ENCODE measurements at places on chromosomes 2 and 18. TPM values are rescaled to one million over a fixed set of nuclear protein-coding genes. Genes with fewer than 3 reads are reported as not detected.

- H3K4me1 ChIP-seq, result no peaks in the 10 kb centered on the region
- H3K27ac ChIP-seq, result no peak overlapping the region
- H3K4me3 ChIP-seq, result no peak overlapping the region
- no peaks in the 10 kb centered on the region for H3K27me3 ChIP-seq
- H3K36me3 ChIP-seq, result no peaks in the 10 kb centered on the region
- no peak for DNase-seq
Observed at GRCh38 chr18:40841467-40841866, 1113.6 kb upstream of the PIK3C3 start.

DNA sequence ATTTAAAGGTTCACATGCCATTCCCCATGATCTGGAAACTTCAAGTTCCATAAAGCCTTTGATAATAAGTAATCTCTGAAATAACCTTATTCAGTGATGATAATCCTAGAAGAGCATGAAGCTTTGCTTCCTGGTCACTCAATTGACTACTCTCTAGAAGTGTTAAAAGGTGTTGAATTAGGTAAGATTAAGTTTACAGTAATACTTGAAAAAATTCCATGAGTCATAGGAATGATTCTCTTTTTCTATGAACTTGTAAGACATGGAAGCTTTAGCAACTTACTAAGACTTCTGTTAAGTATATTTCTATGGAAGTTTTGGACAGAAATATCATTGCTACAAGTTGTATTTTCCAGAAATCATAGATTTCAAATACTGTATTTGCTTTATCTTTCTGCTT, 100.6 kb downstream of the MYO1B start:
- no peaks in the 10 kb centered on the region for H3K27me3 ChIP-seq
- no peak for DNase-seq
- no peaks in the 10 kb centered on the region for H3K36me3 ChIP-seq
- H3K4me1 ChIP-seq, result no peaks in the 10 kb centered on the region

DNA sequence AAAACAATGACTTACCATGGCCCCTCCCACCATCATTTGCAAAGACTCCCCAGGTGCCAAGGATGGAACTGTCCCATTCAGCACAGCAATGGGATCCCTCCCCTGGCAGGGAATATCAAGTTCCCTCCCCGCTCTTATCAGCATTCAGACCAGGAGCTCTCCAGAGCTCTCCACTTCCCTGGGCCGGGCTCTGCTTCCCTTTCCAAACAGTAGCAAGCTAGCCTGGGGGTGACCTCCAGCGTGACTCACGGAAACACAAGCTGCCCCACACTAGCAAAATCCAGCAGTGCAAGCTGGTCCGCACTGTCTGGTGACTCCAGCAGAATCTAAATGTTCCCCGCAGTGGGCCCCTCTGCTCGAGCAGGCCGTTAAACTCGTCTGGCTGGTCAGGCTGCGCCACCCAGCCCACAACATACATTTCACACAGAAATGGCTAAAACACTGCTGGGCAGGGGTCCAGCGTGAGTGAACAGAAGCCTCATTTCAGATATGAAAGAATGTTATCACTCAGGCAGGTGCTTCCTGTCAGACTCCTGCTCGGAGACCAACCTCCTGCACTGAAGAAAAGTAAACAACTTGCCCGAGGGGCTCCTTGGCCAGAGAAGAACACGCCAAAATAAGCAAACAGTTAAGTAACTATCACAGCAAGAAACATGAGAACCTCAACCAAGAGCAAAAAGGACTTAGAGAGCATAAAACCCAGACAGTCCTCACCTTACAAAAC, 33.9 kb downstream of the STAT1 start:
- DNase-seq, result no peak
- H3K36me3 ChIP-seq, result peaks cover 92% of the 10 kb centered on the region
- H3K4me1 ChIP-seq, result peaks cover 89% of the 10 kb centered on the region
- H3K4me3 ChIP-seq, result no peak overlapping the region
- no peaks in the 10 kb centered on the region for H3K27me3 ChIP-seq

DNA sequence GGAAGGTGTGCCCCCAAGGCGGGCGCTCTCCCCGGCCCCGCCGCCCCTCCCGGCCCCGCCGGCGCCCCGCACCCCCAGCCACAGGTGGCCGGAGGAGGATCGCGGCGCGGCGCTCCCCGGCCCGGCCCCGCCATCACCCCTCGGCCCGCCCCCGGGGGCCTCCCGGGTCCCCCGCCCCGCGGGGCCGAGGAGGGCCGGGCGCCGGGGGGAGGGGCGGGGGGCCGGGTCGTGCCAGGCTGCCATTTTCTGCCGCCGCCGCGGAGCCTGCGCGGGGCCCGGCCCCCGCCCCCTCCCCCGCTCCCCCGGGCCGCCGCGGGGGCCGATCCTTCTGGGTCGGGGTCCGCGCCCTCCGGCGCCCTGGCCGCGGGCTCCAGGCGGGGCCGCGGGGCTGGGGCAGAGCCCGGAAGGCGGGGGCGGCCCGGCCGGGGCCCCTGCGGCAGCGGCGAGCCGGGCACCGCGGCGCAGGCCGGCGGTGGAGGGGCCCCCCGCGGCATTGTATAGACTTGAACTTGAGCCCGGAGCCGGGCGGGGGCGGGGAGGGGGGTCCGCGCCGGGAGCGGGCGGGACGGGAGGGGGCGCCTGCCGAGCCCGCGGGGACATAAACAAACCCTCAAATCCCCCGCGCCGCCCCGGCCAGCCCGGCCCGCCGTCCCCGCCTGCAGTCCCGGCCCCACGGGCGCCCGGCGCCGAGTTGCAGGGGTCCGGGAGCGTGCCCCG, 556 bp downstream of the DNMT3A start:
- H3K4me3 ChIP-seq, result no peak overlapping the region
- no peaks in the 10 kb centered on the region for H3K27me3 ChIP-seq
- no peak for DNase-seq
- H3K27ac ChIP-seq, result no peak overlapping the region

GRCh38 chr18:68267583-68267982, 447.3 kb downstream of the TMX3 start:
- H3K36me3 ChIP-seq, result no peaks in the 10 kb centered on the region
- no peak for DNase-seq
- no peak overlapping the region for H3K27ac ChIP-seq
- H3K4me3 ChIP-seq, result no peak overlapping the region

GRCh38 chr2:173205375-173205774, 129.7 kb downstream of the MAP3K20 start:
- H3K27me3 ChIP-seq, result no peaks in the 10 kb centered on the region
- no peak for DNase-seq
- H3K27ac ChIP-seq, result no peak overlapping the region
- peaks cover 1% of the 10 kb centered on the region for H3K36me3 ChIP-seq
- H3K4me3 ChIP-seq, result no peak overlapping the region

DNA sequence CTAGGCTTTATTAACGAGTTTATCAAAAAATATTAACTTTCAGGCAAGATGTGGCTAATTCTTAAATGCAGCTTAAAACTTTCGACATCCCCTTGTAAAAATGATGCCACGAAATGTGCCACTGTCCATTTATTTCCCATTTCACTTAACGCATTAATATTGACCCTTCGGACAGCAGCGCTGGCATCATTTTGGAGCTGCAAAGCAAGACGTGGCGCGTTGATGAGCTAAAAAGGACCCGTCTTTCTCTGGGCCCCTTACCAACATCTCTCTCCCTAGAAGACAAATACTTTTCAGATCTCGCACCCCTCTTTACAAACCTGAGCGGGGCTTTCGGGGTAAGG, 367.9 kb downstream of the MTX2 start:
- peaks cover 2% of the 10 kb centered on the region for H3K4me1 ChIP-seq
- no peak overlapping the region for H3K27ac ChIP-seq
- H3K36me3 ChIP-seq, result no peaks in the 10 kb centered on the region
- H3K27me3 ChIP-seq, result peaks cover 71% of the 10 kb centered on the region
- DNase-seq, result no peak

DNA sequence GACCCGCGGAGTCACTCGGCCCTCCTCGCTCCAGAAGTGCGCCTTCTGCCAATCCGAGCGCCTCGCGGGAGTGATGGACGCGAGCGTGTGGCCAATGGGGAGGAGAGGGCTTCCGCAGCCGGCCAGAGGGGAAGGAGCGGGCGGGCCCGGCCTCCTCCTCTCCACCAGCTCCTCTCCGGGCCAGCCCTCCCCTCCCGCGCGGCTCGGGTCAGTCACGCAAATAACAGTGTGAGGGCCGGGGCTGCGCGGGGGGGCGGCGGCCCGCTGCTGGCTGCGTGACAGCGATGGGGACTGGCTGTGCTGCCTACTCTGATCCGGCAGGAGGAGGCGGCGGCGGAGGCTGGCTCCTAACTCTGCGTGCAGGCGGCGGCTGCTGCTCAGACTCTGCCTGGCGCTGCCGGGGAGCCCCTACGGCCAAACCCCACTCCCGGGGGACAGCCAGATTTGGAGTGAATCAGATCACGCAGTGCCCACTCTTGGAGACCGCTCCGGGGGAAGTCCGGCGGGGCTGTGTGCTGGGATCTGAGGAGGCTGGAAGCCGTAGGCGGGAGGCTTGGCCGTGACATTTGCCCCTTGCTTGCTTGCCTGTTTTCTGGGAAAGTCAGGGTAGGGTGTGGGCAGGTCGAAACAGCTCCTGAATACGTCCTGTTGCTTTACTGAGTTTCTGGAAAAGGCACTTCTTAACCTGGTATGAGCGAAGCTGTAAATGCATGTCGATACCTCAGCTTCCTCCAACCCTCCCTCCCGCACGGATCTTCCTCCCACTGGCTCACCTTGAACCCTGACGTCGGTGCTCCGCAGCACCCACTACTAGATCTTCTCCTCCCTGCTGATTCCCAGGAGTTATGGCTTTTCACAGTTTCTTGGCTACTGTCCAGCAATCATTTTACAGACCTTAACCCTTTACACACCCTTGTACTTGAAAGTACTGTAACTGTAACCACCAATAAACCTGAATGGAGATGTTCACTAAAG, 97.9 kb upstream of the SERTAD2 start:
- H3K27me3 ChIP-seq, result no peaks in the 10 kb centered on the region
- peak overlapping the region; percentile 98 for H3K4me3 ChIP-seq
- no peaks in the 10 kb centered on the region for H3K36me3 ChIP-seq
- DNase-seq, result peak; percentile 30
- peak overlapping the region; percentile 98 for H3K27ac ChIP-seq

GRCh38 chr2:166765141-166765540, 123.1 kb upstream of the XIRP2 start:
- no peak overlapping the region for H3K4me3 ChIP-seq
- H3K4me1 ChIP-seq, result no peaks in the 10 kb centered on the region
- H3K27me3 ChIP-seq, result no peaks in the 10 kb centered on the region
- H3K27ac ChIP-seq, result no peak overlapping the region
- DNase-seq, result no peak
- H3K36me3 ChIP-seq, result no peaks in the 10 kb centered on the region

- no peaks in the 10 kb centered on the region for H3K27me3 ChIP-seq
- no peak for DNase-seq
- no peaks in the 10 kb centered on the region for H3K36me3 ChIP-seq
- H3K4me3 ChIP-seq, result no peak overlapping the region
- H3K4me1 ChIP-seq, result no peaks in the 10 kb centered on the region
Observed at GRCh38 chr18:58057291-58057965, 13.4 kb downstream of the NEDD4L start.

DNA sequence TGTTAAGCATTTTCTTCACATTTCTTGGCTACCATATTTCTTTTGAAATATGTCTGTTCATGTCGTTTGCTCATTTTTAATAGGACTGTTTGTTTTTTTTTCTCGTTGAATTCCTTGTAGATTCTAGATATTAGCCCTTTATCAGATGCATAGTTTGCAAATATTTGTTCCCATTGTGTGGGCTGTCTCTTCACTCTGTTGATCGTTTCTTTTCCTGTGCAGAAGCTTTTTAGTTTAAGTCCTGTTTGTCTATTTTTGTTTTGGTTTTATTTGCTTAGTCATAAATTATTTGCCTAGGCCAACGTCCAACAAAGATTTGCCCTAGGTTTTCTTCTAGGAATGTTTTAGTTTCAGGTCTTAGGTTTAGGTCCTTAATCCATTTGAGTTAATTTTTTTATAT, 1494.7 kb downstream of the SUCLG1 start:
- no peaks in the 10 kb centered on the region for H3K4me1 ChIP-seq
- no peak overlapping the region for H3K27ac ChIP-seq
- no peaks in the 10 kb centered on the region for H3K27me3 ChIP-seq
- H3K36me3 ChIP-seq, result no peaks in the 10 kb centered on the region
- DNase-seq, result no peak

GRCh38 chr18:54829856-54830255, 1.6 kb downstream of the RAB27B start:
- DNase-seq, result no peak
- H3K27me3 ChIP-seq, result peaks cover 6% of the 10 kb centered on the region
- peaks cover 24% of the 10 kb centered on the region for H3K4me1 ChIP-seq

- DNase-seq, result no peak
- H3K4me3 ChIP-seq, result no peak overlapping the region
- H3K36me3 ChIP-seq, result no peaks in the 10 kb centered on the region
Observed at GRCh38 chr2:5932556-5933469, 240.6 kb downstream of the SOX11 start.

GRCh38 chr2:16653799-16654198, 11.8 kb downstream of the CYRIA start:
- no peaks in the 10 kb centered on the region for H3K4me1 ChIP-seq
- no peaks in the 10 kb centered on the region for H3K36me3 ChIP-seq
- H3K4me3 ChIP-seq, result no peak overlapping the region
- no peak overlapping the region for H3K27ac ChIP-seq
- peaks cover 2% of the 10 kb centered on the region for H3K27me3 ChIP-seq

GRCh38 chr2:238060096-238060541, 682 bp upstream of the SCLY start:
- peak overlapping the region; percentile 83 for H3K4me3 ChIP-seq
- peaks cover 16% of the 10 kb centered on the region for H3K36me3 ChIP-seq
- peak; percentile 9 for DNase-seq
- peak overlapping the region; percentile 87 for H3K27ac ChIP-seq

GRCh38 chr18:59842947-59843346, 56.8 kb upstream of the PMAIP1 start:
- no peak overlapping the region for H3K4me3 ChIP-seq
- no peak overlapping the region for H3K27ac ChIP-seq
- DNase-seq, result no peak

DNA sequence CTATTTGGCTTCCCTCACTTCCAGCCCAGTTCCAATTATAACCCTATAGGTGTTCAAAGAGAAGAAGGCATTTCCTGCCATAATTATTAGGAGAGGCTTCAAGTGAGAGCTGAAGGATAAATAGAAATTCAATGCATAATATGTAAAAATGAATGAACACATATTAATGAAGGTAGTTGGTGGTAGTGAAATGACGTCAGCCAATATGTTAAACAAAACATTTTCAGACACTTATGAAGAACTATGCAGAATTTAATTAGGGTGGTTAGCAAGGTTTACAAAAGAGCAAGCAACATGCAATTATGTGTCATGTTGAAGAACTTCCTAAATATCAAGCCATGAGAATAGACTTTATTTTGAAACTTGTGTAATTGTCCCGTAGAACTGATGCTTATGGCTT, 858.8 kb upstream of the DDX18 start:
- H3K4me3 ChIP-seq, result no peak overlapping the region
- H3K4me1 ChIP-seq, result no peaks in the 10 kb centered on the region
- no peak overlapping the region for H3K27ac ChIP-seq
- no peaks in the 10 kb centered on the region for H3K36me3 ChIP-seq

GRCh38 chr2:83784947-83785346, 674.1 kb downstream of the SUCLG1 start:
- no peak overlapping the region for H3K27ac ChIP-seq
- H3K36me3 ChIP-seq, result no peaks in the 10 kb centered on the region
- no peak for DNase-seq
- no peaks in the 10 kb centered on the region for H3K4me1 ChIP-seq
- no peaks in the 10 kb centered on the region for H3K27me3 ChIP-seq

CRYGC gene
- not detected for total RNA-seq

GPR155 gene
- total RNA-seq, result 33.3 TPM

LONRF2 gene
- total RNA-seq, result 0.02 TPM

FBXO11 gene
- 49.3 TPM for total RNA-seq

CNGA3 gene
- not detected for total RNA-seq

GPAT2 gene
- 3.3 TPM for total RNA-seq

ATOH8 gene
- total RNA-seq, result 0.12 TPM

SLC14A1 gene
- total RNA-seq, result 8.7 TPM

CXCR2 gene
- total RNA-seq, result 0.20 TPM

TEKT4 gene
- total RNA-seq, result not detected

CD8B2 gene
- total RNA-seq, result not detected

MAL gene
- 237 TPM for total RNA-seq
